CD4-positive, alpha-beta T cell treated with Interleukin-12 subunit alpha and Interleukin-12 subunit beta, for 1 hour (primary cell): ENCODE measurements at places on chromosomes 13 and 19.

GRCh38 chr19:37513397-37513796, 6.7 kb downstream of the ZNF793 start:
- no peak for DNase-seq

- DNase-seq: no peak
These were observed 29.0 kb upstream of the NBEA start for GRCh38 chr13:34913040-34913439.

DNA sequence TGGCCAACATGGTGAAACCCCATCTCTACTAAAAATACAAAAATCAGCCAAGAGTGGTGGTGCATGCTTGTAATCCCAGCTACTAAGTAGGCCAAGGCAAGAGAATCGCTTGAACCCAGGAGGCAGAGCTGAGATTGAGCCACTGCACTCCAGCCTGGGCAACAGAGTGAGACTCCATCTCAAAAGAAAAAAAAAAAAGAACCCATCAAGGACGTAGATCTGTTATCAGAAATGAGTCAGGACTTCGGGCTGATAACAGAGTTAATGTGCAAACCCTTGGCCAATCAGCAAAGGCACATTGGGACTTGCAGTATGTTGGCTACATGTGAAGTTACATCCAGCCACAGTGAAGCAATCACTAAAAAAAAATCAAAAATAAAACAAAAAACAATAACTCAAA, 4.8 kb upstream of the LGALS7B start:
- no peak for DNase-seq

GRCh38 chr13:50543782-50544181, 299.7 kb downstream of the DLEU7 start:
- no peak for DNase-seq

- DNase-seq: no peak
These were observed 8.5 kb downstream of the SPATA13 start for GRCh38 chr13:24168979-24169378.

- DNase-seq: no peak
These were observed 29.8 kb upstream of the RAP2A start for GRCh38 chr13:97403893-97404750.

- no peak for DNase-seq
These were observed 1248.8 kb downstream of the UQCRFS1 start for GRCh38 chr19:27964185-27964584.

DNA sequence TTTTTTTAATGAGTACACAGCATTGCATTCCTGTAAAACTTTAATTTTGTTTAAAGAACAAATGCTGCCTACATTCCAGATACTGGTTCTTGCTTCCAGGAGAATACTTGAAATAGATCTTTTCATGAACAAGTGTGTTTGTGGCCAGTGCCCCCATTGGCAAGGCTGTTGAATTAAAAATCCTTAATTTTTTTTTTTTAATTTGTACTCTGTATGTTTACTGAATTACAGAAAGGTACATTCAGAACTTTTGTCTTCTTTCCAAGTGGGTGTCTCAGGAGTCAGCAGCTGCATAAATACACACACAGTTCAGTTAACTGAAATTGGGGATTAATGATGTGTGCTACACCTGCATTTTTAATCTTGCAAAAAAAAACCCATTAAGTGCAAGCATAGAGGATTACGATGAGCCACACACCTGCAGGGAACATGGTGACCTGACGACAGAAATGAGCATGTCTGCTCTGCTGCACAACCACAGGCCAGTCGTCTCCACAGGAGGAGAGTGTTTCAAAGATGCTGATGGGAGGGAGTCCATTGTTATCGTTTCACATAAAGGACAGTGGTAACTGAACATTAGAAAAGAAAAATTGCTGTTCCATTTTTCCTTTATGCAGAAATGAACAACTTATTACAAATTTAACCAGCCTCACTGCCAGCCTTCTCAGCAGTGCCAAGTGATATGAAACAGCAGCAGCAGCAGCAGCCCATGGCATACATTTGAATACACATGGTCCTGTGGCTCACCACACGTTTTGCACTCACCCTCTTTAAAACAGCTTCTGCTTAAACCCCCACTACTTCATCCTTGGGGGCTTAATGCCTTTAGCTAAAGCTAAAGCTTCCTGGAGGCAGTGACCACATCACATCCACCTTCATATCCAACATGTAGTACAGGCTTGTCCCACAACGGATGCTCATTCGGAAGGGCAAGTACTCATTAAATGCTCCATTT, 72.3 kb upstream of the RFC3 start:
- DNase-seq: no peak

GRCh38 chr19:10983026-10983425, 22.2 kb downstream of the SMARCA4 start:
- no peak for DNase-seq

- no peak for DNase-seq
These were observed 199.1 kb downstream of the STK24 start for GRCh38 chr13:98377635-98378378.

GRCh38 chr19:45954156-45954555, 19.5 kb downstream of the NOVA2 start:
- DNase-seq: no peak

GRCh38 chr19:41619018-41619556, 7.8 kb downstream of the CEACAM4 start:
- DNase-seq: no peak

DNA sequence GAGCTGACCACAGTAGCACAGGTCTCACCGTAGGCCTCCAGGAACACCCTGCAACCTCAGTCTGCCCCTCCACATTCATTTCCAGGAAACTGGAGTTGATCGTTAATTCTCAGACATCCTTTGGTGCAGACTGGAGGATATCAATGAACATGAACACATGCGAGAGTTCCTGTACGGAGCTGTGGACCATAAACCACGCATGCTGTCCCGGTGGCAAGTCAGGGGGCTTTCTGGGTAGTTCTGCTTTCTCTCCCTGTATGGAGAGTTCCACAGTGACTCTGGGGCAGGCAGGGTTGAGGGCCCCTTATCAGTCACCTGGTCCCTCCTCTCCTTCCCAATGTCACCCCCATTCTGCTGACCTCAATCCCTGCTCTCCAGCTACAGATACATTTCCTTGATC, 55.5 kb upstream of the URI1 start:
- DNase-seq: no peak
